Sciatic nerve (tissue), 2 donors: ENCODE measurements at places on chromosomes 16 and 17.

DNA sequence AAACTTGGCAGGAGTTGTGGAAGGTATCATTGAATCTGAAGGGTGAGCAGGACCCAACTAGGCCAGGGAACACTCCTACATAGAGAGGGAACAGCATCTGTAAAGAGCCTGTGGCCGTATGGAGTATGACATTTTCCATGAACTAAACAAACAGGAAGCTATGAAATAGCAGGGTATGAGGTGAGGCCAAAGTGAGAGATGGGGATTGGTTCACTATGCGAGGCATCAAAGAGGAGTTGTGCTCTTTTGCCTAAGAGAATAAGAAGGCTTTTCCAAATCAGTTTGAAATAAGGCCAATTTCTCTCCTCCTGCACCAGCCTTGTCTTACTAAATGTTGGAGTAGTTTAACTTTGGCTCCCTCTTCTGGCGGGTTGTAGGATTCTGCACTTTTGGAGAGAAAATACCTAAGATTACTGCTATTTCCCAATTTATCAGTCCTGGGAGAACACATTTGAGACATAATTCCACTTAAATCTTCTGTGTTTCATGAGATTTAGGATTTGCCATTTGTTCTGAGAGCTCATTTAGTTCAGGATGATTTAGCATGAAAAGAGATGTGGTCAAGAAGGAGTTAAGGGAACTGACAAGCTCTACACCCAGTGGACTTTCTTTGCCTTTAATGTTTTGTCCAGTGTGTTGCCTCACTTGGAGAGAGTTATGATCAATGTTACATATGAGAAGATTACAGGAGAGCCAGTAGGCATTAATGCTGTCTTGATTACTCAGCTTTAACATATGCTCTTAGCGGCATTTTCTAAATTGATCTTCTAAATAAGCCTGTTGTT lies 55.4 kb downstream of the TNRC6C start:
- DNase-seq, result peak; percentile 67

- no peak for DNase-seq
These were observed 398.6 kb upstream of the ERCC4 start for GRCh38 chr16:13521356-13521755.

GRCh38 chr17:79349506-79350400 lies 261.1 kb downstream of the RBFOX3 start:
- no peak for DNase-seq

- no peak for DNase-seq
These were observed 296.9 kb downstream of the ZFHX3 start for GRCh38 chr16:72751076-72751475.

DNA sequence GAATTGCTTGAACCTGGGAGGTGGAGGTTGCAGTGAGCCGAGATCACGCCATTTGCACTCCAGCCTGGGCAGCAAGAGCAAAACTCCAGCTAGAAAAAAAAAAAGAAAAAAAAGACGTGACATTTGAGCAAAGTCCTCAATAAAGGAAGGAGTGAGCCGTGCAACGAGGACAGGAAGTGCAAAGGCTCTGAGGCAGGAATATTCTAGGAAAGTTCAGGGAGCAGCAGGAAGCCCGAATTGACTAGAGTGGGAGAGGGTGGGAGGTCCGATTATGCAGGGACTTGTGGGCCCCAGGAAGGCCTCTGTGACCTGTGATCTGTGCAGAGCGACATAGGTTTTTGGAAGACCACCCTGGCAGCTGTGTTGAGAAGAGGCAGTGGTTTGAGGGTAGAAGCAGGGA lies 8.6 kb upstream of the LASP1NB start:
- peak; percentile 22 for DNase-seq

- no peak for DNase-seq
These were observed 10.3 kb downstream of the ATXN1L start for GRCh38 chr16:71855937-71856662.

DNA sequence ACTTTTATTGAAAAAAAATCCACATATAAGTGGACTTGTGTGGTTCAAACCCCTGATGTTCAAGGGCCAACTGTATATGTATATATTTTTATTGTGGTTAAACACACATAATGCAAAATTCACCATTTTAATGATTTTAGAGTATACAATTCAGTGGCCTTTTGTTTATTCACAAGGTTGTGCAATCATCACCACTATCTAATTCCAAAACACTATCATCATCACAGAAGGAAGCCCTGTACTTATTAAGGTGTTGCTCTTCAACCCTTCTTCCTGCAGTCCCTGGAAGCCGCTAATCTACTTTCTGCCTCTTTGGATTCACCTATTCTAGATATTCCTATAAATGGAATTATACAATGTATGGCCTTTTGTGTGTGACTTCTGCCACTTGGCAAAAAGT lies 23.0 kb downstream of the MAP2K6 start:
- DNase-seq, result no peak

GRCh38 chr16:57966204-57966771 lies 4.6 kb downstream of the CNGB1 start:
- DNase-seq, result no peak

DNA sequence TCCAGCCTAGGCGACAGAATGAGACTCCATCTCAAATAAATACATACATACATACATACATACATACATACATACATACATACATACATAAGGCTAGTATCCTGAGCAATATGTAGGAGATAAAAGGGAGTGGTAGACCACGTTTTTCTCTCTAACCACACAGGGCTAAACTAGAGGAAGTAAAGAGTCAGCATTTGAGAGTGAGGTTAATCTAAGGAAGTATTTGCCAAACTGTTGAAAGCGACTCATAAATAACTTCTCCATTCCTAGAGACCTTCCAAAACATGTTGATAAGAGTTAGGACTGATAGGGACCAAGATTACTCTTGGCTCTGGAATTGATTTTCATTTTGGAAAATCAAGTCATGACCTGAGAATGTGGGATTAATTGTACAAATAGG lies 68.9 kb downstream of the NEUROD2 start:
- DNase-seq, result no peak

GRCh38 chr16:76696876-76697275 lies 419.7 kb downstream of the CNTNAP4 start:
- no peak for DNase-seq

- DNase-seq, result no peak
These were observed 399.9 kb downstream of the UTP18 start for GRCh38 chr17:51660266-51660665.

DNA sequence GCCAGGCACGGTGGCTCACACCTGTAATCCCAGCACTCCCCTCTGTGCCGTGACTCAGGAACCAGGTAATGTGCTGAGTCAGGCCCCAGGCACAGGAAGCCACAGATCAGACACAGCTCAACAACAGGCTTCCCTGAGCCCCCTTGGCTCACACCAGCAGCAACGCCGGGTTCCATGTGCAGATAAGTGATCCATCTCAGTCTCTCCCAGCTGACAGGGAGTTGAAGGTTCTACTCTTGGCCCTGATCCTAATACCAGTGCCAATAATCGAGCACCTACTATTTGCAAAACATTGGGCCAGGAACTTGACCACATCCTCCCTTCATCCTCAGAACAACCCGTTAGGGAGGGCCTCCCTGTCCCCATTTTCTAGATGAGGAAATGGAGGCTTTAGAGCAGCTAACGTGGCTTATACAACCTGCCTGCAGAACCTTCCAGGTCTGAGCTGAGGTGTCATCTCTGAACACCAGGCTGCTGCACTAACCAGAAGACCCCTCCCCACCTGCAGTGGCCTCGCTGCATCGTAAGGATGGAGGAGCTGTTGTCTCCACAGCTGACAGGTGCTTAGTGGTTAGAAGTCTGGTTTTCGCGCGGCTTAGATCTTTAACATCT lies 64.8 kb upstream of the AMZ2 start:
- no peak for DNase-seq

- peak; percentile 95 for DNase-seq
These were observed 15.4 kb upstream of the ZNF287 start for GRCh38 chr17:16584273-16584995.
